Stimulated activated CD8-positive, alpha-beta memory T cell treated with anti-CD3 and anti-CD28 coated beads, Interleukin-4, amount 100 ng/mL, for 24 hours (primary cell): ENCODE measurements at places on chromosomes 6 and 20.

DNA sequence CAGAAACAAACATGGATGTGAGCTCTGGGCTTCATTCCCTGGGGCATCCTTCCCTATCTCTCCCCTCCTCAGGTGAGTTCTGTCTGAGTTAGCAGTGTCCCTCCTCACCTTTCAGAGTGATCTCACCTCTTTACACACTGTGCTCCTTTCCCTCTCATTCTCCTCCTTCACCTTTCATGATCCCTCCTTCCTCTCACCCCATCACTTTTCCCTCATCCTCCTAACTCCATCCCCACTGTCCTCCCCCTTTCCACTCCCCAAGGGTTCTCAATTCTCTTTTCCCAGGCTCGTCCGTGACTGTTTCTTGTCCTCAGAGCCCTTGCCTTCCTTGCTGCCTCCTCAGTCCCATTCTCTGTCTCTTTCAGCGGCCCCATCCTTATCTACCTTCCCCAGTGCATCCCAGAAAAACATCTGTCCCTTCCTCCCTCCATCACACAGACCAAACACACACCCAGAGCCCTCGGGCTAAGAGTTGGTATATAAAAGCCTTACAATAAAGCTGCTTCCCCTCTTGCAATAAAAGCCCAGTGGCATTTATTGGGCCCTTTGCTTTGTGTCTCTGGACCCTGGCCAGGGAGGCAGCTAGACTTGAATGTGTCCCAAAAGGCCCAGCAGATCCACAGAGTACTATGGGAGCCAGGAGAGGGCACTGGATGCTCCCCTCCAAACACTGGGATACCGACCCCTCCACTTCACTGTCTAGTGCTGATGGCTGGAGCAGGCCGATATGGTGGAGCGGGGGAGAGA lies 1.9 kb downstream of the RNF39 start:
- no peak for DNase-seq

GRCh38 chr6:166449641-166450040 lies 66.9 kb upstream of the MPC1 start:
- DNase-seq: no peak

DNA sequence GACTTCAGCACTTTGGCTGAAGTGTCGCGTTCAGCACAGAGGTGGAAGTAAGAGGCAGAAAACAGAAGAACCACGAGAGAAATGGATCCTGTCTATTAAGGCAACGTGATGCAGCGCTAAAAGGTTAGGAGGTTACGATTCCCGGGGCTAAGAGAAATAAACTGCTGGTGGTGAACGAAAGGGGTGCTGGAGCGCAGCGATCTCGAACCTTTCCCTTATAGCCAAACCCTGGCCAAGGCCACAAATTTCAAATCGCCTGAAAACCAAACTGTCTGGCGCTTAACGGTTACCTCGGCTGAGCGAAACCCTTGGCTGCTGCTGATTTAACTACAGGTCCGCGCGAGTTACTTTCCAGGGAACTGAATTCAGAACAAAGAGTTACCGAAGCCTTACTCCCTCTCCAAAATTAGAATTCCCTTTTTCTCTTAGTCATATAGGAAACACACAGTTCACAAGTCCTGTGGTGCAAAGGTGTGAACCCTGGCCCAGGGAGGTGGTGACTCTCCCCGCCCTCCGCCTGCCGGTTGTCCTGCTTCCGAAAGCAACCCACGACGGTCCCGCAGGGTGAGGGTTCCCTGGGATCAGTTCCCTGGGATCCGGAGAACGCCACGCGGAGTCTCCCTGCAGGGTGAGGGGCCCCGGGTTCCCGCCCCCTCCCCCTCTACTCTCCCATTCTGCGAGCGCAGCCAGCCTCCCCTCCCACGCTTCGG lies 1.3 kb upstream of the SLC35D3 start:
- DNase-seq: no peak

DNA sequence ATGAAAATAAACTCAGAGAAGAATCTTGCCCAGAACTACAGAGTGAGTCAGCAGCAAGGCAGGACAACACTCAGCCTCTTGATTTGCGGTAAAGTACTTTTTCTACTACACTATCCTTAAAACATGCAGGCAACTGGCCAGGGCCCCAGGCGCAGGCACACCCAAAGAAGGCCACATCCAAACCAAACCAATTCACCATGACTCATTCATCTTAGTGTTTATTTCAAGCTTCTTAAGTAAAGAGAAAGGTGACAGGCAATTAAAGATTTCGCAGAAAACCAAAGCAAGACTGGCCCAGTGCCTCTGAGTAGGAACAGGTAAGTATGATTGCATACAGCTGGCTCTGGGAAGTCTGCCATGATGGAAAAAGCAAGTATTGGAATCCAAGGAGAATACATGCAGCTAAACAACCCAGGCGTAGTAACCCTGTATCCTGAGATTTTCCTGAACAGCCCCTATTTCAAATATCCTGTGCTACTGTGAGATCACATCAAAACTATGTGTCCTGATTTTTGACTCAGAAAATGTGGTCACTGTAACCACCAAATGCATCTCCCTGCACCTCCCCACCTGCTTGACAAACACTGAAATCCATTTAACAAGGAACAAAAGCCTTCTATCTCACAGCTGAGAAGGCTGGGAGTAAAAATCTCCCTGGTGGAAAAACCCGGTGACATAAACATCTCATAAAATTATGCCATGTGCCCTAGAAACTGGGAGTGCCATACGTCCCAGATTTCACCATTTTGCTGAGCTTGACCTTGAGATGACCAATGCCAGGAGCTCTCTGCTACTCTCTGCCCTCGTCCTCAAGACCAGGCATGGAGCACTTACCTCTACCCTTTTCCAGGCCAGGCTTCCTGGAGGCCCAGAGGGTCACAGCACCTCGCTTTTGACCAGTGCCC lies 12.4 kb downstream of the WFDC3 start:
- no peak for DNase-seq

DNA sequence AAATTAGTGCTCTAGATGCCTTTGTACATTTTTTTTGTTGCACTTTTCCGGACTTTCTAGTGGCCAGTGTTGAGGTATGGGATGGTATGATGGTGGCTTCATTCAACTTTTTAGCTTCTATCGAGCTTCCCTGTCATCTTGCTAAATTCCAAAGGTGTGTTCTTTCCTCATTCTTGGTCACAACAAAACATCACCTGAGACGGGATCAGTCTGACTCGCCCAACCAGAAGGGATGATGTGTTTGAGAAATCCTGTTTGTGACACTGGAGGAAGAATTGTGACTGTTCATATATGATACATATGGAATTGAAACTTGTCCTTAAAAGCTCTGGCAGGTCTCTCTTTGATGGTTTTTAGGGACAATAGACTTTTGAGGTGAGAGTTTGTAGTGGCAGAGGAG lies 33.8 kb downstream of the KCNS1 start:
- no peak for DNase-seq

DNA sequence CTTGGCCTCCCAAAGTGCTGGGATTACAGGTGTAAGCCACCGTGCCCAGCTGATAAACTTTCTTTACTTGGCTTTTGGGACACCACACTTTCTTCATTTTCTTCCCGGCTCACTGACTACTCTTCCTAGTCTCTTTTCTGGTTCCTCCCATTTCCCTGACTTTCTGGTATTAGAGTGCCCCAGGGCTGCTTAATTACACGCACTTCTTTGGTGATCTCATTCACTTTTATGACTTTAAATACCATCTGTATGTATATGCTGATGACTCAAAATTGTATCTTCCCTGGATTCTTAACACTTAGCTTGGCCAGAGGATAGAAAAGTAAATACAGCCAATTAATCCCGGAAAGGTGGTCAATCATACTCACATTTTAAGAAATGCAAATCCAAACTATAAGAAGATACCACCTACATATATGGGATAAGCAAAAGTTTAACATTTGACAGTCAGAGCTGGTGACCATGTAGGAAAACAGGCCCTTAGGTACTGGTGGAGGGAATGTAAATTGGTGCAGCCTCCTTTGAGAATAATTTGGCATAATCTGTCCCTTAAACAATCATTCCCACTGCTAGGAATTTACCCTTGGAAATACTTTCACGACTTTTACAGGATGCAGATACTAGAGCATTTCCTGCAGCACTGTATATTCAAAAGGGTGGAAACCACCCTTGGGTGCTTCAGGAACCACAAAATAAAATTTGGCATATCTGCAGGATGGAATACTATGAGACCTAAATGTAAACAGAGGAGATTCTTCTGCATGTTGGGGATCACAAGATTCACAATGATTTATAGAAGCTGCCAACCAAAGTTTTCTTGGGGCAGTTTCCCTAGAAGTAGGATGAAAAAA lies 9.4 kb upstream of the NANP start:
- DNase-seq: no peak

DNA sequence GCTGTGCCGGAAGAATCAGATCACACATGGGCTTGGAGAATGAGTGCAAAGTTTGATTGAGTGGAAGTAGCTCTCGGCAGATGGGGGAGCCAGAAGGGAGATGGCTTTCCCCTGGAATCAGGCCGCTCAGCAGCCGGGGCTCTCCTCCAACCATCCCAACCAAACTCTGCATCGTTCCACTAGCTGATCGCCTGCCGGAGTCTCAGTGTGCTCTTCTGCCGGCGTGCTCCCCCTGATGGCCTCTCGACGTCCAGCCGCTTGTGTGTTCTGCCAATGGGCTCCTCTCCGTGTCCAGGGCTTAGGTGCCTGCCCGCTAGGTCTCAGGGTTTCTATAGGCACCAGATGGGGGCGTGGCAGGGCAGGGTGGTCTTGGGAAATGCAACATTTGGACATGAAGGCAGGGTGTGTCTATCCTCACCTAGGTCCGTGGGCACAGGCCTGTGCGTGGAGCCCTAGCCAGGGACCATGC lies 4.9 kb upstream of the BIRC7 start:
- DNase-seq: no peak

- DNase-seq: peak; percentile 4
These were observed 4.7 kb upstream of the ENPP5 start for GRCh38 chr6:46175446-46175845.

DNA sequence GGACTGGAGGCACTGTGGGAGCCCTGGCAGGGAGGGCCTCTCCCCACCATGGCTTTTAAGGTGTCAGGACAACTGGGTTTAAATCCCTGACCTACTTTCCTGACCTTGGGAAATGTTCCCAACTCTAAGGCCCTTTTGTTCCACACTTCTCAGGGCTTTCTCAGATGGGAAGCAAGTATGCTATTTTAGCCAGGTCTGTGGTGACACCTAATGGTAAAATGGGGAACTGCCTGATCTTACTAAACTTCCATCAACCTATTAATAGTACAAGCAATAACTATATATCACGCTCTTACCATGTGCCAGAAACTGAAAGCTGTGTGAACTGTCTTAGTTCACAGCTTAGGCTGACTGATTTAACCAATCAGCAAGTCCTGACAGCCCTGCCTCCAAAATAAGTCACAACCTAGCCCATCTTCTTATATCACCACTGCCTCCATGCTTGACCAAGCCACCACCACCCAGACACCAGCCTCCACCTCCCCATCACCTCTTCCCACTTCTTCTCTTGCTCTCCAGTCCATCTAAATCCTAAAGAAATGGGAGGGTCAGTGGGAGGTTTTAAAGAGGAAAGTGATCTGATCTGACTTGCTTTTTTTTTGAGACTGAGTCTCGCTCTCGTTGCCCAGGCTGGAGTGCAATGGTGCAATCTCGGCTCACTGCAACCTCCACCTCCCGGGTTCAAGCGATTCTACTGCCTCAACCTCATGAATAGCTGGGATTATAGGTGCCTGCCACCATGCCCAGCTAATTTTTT lies 6.9 kb upstream of the BLCAP start:
- no peak for DNase-seq

GRCh38 chr20:47489448-47489872 lies 12.2 kb upstream of the NCOA3 start:
- DNase-seq: no peak

GRCh38 chr6:140504776-140505175 lies 1130.3 kb upstream of the CITED2 start:
- DNase-seq: no peak

GRCh38 chr20:48153523-48153922 lies 368.2 kb upstream of the SULF2 start:
- DNase-seq: no peak

- peak; percentile 97 for DNase-seq
These were observed at the start of gene CDK19 for GRCh38 chr6:110815411-110816409. Gene CDK19 (minus strand): TSS chr6:110815469. CDS start chr6:110815136, 333 bp downstream.

GRCh38 chr6:109465772-109466171 lies 10.2 kb upstream of the MICAL1 start:
- no peak for DNase-seq

DNA sequence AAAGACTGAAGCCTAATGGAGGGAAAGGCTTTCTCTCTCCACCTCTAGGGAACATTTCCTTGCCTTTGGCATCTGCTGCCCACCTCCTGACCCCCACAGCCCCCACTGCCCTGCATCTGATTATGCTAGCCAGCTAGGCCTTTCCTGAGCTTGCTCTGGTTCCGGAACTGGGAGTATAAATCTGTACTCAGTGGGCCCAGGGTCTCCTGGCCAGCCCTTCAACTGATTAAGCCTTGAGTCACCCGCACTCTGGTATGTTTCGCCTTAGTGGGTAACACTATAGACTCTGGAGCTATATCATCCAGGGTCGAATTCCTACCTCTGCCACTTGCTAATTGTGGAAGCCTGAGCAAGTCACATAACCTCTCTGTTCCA lies 45.6 kb upstream of the RIPOR2 start:
- no peak for DNase-seq

DNA sequence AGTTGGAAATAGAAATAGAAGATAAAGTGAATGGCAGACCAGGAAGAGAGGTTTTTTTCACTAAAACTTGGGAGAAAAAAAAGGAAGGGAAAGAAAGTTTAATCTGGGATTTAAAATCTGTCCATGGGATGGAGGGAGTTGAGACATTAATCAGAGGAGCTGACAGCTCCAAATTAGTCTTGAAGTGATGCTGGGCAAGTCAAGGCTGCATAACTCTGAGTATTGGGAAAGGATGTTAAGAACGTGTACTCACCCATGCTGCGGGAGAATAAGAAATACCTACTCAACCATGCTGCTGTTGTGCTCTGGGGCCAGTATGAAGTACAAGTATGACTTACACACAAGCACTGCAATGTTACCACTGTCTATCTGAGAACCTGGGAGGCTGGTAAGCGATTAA lies 47.5 kb downstream of the SNRNP48 start:
- no peak for DNase-seq

DNA sequence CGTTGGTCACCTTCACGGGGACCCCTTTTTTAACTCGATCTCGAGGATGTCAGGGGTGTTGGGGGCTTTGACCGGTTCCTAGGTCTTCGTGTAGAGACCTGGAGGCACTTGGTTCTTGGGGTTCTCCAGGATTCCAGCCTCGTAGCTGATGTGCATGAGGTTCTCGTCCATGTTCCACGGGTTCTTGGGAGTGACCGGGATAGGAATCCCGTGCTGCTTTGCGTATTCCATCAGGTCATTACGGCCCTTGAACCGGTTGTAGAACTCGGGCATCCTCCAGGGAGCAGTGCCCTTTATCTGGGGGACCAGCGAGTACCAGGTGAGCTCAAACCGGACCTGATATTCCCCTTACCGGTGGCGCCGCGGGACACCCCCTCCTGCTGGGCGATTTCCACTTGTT lies 88.0 kb upstream of the RIPOR2 start:
- DNase-seq: no peak

GRCh38 chr6:31918069-31918720 lies 9.3 kb upstream of the C2 start:
- DNase-seq: no peak

GRCh38 chr6:156406688-156407087 lies 370.5 kb upstream of the ARID1B start:
- no peak for DNase-seq
